ENCODE measurements at places on chromosomes 6 and 20.

GRCh38 chr6:161410736-161411135 is 136.9 kb upstream of the AGPAT4 start:
- DNase-seq, result no peak

DNA sequence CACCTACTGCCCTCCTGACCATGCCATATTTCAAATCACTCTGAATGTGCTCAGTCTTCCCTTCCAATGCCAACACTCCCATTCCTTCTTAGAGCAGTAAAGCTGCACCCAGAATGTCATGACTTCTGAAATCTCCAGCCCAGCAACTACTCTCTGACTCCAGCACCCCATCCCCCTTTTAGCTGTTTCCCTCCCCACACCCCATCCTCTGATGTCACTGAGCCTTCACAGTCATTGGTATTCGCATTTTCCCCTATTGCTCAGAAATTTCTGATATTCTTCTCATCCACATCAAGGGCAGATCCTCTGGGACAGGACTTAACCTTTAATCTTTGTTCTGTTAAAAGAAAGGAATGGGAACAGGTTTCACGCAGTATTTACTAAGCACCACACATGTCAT is 67.1 kb upstream of the SLC4A11 start:
- no peak for DNase-seq

DNA sequence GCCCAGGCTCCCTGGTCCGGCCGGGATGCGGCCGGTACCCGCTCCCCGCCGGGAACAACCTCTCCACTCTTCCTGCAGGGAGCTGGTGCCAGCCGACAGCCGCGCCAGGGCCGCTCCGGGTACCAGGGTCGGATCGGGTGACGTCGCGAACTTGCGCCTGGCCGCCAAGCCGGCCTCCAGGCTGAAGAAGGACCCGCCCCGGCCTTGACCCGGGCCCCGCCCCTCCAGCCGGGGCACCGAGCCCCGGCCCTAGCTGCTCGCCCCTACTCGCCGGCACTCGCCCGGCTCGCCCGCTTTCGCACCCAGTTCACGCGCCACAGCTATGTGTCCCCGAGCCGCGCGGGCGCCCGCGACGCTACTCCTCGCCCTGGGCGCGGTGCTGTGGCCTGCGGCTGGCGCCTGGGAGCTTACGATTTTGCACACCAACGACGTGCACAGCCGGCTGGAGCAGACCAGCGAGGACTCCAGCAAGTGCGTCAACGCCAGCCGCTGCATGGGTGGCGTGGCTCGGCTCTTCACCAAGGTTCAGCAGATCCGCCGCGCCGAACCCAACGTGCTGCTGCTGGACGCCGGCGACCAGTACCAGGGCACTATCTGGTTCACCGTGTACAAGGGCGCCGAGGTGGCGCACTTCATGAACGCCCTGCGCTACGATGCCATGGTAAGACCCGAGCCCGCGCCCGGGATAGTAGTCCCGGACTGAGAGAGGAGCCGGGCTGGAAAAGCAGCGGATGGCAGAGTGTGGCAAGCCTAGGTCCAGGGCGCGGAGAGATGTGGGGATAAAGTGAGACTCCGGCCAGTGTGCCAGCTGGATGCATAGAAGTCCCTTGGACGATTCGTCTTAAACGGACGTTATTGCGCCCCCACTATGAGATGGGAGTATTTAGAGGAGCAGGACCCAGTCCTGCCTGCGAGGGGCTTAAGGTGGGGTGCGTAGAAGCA is at the start of gene NT5E:
Gene NT5E, plus strand, starts transcription at position 266 of the 942 bp plus-strand sequence. Its CDS starts 57 bp downstream, at position 323.
- DNase-seq, result no peak

DNA sequence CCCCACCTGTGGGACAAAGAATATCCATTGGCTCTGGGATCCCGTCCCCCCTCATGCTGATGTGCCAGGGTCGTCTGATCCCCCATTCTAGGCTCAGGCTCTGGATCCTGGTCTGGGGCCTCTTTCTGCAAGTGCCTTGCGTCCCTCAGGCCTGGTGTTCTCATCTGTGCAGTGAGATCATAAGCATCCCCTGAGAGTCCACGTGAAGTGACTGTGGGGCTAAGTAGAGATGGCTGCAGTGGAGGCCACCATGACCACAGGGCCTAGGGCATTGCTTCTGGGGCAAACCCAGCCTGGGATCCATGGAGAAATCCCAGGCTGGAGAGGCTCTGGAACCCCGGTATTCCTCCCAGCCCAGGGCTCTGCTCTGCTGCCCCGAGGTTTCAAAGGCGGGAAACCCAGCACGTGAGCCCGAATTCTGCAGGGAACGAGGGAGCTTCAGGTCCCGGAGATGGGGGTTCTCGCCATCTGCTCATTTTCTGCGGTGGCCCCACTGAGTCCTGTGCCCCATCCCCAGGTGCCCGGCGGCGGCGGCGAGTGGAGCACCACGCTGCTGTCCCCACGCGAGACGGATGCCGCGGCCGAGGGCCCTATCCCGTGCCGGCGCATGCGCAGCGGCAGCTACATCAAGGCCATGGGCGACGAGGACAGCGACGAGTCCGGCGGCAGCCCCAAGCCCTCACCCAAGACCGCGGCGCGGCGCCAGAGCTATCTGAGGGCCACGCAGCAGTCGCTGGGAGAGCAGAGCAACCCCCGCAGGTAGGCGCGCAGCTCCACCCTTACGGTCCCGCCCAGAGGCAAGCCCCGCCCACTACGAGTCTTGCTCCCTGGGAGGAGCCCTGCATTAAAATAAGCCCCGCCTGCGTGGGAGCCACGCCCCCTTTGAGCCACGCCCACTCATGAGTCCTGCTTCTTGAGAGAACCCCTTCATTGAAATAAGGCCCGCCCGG is 105.5 kb upstream of the MYL9 start:
- DNase-seq, result peak; percentile 90

GRCh38 chr6:122740091-122740490 is 39.4 kb upstream of the FABP7 start:
- DNase-seq, result no peak

- no peak for DNase-seq
These were observed 11.2 kb downstream of the SIRPB2 start for GRCh38 chr20:1479831-1480595.

GRCh38 chr6:31094389-31094881 is 17.9 kb downstream of the C6orf15 start:
- DNase-seq, result no peak

DNA sequence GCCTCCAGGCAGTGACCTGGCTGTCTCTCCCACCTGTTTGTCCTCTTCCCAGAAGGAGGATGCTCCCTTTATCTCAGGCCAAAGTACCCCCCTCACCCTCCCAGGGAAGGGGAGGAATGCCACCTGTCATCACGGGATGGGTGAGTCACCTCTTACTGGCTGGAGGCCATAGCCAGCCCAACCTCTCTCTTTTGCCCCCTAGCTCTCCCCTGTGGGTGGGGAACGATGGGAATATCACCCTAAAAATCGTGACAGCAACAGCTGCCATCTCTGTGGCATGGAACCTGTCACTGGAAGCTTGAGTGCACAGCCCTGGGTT is 137.5 kb upstream of the PTPN1 start:
- DNase-seq, result no peak
